ENCODE measurements at places on chromosomes 6 and 20.

DNA sequence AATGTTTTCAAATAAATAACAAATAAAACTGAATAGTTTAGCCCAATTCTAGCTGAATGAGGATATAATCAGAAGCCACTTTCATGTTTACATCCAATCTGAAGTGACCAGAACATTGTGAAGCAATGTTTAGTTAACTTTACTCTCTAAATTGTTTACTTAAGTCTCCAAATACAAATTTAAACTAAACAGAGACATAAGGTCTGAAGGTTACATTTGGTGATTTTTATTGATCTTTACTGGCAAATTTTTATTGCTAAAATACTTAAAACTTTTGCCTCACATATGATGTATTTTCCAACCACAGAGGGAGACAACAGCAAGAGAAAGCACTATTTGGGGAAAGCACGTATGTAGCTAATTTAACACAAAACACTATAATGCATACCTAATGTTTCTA, 106.8 kb upstream of the THEMIS start:
- DNase-seq: no peak

DNA sequence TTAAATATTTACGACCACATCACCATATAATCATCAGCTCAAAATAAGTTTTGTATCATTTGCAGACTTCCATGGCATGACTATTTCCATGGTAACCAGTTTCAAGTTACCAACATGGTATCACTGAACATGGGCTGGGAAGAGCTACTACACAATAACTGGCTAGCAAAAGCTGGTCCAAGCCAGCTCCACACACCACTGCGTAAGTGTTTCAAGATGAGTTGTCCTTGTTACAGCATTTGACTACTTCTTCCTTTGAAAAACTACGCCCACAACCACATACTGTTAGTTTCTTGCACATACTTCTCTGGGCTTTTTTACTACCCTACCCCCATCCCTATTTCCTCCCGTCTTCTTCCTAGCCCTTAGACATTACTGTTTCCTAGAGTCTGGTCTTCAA, 8.5 kb downstream of the CD164 start:
- no peak for DNase-seq

GRCh38 chr6:21444711-21445260, 148.8 kb upstream of the SOX4 start:
- no peak for DNase-seq

GRCh38 chr6:36376183-36376582, 11.3 kb downstream of the ETV7 start:
- DNase-seq: no peak

- DNase-seq: no peak
These were observed 525 bp upstream of the MAK start for GRCh38 chr6:10838794-10839333.

DNA sequence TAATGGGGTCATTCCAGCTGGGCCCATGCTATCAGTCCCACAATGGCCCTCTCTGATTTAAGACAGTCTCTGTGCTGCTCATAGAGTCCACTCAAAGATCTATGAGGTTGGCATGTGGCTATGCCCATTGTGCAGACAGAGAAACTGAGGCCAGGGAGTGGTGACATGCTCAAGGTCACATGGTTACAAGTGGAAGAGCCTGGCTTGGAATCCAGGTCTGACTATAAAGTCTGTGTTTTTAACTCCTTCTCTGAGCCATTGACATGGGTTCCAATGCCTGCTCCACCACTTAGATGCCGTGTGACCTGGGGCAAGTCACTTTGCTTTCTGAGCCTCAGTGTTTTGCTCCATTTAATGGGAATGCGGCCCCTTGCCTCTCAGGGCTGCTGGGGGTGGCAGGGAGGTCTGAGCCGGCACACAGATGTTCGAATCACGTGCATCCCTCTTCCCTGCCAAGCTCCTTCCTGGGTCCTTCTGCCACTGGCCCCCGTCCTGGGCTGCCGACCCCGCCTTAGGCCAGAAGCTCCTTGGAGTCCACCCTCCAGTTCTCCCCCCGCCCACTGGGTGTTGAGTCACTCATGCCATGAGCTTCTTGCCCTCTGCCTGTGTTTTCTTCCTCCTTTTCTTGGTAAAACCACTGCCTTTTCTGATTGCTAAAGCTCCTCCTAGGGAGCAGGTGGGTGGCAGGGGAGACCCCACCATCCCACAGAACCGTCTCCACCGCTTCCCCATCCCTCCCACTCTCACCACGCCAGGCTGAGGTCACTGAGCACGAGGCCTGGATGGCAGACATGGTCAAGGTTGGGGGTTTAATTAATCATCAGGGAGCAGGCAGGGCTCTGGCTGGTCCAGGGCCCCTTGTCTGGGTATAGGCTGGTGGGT, 35.7 kb downstream of the CEBPB start:
- DNase-seq: no peak

- DNase-seq: peak; percentile 39
These were observed 62.9 kb downstream of the QRSL1 start for GRCh38 chr6:106692112-106692818.

DNA sequence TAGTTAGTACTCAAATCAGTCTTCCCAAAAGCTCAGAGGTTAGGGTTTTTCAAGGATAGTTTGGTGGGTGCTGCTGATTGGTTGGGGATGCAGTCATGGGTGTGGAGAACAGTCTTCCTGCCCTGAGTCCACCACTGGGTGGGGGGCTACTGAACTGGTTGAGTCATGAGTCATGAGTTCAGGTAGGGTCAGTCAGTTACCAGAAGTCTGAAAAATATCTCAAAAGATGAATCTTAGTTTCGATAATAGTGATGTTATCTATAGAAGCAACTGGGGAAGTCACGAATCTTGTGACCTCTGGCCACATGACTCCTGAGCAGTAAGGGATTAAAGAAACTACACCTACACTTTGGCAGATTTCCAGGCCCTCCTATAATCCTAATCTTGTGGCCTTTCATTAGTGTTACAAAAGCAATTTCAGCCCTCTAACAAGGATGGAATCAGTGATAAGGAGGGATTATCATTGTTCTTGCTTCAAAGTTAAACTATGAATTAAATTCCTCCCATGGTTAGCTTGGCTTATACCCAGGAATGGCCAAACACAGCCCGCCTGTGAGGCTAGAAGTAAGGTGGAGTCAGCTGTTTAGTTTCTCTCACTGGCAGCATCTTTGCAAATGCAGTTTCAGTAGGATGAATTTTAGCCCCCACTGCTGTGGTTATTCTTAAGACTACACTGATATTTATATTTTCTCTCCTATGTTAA, 33.3 kb upstream of the NKAIN2 start:
- no peak for DNase-seq

GRCh38 chr20:50146214-50146613, 7.3 kb downstream of the PEDS1 start:
- no peak for DNase-seq

DNA sequence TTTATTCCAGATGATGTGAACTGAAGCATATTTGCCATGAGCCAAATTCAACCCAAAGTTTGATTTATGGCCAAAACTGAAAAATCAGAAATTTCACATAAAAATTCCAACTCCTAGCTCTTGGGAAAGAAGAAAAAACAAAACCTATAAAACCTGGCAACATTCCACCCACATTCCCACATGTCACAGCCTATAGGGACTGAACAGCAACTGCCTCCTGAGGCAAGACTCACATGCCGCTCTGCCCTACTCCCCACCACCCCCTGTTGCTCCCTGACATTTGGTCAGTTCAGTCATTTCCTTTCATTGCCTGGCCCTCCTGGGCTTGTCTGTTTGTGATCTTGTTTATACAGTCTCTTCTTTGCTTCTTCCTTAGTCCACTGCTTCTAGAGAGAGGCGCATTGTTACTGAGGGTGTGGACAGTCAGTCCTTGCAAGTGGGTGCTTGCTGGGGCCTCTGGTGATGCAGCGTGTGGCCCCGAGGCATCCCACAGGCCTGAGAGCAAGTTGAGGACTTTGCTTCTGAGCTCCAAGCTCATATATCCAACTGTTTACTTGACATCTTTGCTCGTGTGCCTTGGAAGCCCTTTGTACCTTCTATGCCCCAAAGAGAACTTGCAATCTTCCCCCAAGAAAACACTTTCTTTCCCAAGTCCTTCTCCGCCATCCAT, 31.4 kb downstream of the NFATC2 start:
- DNase-seq: no peak

DNA sequence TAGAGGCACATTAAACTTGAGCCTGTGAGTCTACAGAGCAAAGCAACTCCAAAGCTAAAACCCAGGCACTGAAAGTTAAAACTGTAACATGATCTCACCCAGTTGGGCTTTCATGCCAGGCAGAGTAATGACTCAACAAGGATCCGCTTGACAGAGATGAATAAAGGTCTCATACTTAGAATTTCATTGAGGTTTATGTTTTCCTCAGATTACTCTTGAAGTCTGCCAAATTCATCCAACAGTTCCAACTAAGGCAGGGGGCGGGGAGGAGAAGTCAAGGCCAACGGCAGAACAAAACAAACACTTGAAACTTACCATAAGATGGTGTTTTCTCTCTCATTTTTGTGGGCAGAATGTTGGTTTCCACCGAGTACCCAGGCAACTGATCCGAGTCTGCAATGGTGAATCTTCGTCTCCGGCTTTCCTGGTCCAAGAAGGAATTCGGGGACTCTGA, 54.0 kb upstream of the IPCEF1 start:
- peak; percentile 36 for DNase-seq

DNA sequence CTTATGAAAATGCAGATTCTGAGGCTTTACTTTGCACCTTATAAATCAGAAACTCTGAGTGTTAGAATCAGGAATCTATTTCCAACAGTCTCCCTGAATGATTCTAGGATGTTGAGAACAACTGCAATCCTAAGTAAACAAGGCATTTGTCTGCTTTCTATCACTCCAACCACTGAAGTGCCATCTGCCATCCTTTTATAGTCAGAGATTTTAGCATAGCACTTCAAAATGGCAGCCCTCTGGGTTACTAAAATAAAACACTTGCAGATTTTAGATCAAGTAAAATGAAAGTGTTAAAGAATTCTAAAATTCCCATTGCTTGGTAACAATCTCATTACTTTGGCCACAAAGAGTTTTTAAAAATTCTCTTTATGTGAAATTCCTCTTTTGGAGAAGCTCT, 258.9 kb downstream of the CD109 start:
- no peak for DNase-seq

- no peak for DNase-seq
These were observed 4.6 kb upstream of the BICRAL start for GRCh38 chr6:42777126-42777822.

DNA sequence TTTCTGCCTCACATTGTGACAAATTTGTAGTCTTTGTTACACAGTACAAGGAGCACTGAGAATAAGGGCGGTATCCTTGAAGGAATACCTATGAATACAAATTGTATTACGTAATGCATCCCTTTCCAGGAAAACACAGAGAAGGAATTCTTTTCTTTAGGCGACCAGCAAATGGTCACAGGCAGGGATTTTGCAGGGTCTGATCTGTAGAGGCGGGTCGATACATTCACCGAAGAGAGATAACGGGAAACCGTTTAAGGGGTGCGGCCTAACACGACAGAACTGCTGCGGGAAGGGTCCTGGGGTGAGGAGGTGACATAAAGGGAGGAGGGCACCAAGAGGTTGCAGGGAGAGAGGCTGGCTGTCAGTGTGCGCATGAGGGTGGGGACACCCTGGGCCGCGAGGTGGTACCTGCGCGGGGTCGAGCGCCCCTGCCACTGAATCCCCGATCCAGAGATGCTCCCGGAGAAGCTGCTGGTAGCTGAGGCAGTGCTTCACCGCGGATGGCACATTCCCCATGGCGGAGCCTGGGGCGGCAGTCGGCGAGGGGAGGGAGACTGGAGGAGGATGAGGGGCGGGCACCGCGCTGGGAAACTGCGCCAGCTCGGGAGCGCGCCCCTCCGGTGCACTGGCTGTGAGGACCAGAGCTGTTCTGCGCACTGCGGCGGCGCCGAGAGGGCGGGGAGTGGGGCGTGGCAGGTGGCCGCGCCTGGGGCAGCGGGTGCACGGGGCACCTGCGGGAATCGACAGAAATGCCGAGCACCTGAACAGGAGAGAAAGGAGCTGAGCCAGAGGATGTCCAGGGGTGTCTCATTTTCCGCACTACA, at the start of gene HMGCLL1:
HMGCLL1 (minus strand) TSS at position 656 of the 827 bp plus-strand sequence; CDS start at position 519, 137 bp downstream.
- no peak for DNase-seq

DNA sequence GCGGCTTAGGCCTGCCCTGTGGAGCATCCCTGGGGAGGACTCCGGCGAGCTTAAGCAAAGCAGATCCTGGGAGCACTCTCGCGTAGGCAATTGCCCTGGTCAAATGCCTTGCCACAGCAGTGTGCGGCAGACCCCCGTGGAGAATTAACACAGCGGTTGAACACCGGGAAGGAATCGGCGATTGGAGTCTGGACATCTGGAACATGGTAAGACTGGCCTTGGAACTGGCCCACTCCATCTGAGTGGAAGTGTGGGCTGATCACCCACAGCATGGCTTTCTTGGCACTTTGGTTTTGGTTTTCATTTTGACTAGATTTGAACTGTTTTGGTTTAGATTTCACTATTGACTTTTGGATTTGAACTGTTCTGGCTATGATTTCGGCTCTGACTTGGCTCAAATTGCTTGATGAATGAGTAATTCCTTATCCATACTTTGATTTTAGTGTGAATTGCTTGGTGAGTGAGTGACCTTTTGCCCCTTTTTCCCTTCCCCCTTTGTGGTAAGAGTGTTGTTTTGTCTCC, 300.7 kb downstream of the RNGTT start:
- DNase-seq: no peak

GRCh38 chr20:35049776-35050352, 42.7 kb downstream of the TRPC4AP start:
- DNase-seq: no peak

- no peak for DNase-seq
These were observed 256.4 kb downstream of the ARID1B start for GRCh38 chr6:157033428-157034140.

DNA sequence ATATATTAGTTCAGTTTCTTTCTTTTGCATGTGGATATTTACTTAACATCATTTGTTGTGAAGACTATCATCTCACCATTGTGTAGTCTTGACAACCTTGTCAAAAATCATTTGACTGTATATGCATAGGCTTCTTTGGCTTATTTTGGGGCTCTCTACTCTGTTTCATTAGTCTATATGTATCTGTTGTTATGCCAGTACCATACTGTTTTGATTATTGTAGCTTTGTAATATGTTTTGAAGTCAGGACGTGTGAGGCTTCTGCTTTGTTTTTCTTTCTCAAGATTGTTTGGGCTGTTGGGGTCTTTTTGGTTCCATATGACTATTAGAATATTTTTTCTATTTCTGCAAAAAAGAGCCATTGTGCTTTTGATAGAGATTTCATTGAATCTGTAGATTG, 288.2 kb upstream of the RNF217 start:
- DNase-seq: no peak

DNA sequence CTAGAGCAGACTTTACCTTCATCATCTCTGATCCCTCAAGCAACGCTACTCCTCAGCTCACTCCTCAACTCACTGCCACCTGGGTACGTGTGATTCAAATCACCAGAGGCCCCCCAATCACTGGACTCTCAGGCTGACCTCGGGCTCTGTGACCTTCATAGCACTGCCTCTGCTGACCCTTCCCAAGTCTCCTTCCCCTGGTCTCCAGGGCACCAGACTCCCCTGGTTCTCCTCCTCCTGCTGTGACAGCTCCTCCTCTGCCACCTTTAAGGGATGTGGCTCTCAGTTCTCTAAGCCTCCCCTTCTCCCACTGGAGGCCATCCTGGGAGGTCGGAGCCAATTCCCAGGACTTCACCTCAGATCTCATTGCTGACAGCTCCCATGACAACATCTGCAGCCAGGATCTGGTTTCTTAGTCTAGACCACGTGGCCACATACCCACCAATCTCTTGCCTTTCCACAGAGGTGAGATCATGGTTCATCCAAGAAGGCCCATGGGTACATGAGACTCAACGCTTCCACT, 90.4 kb downstream of the NFATC2 start:
- no peak for DNase-seq
